Progenitor cell of endocrine pancreas (in vitro differentiated cells): ENCODE measurements at places on chromosomes 4 and X.

DNA sequence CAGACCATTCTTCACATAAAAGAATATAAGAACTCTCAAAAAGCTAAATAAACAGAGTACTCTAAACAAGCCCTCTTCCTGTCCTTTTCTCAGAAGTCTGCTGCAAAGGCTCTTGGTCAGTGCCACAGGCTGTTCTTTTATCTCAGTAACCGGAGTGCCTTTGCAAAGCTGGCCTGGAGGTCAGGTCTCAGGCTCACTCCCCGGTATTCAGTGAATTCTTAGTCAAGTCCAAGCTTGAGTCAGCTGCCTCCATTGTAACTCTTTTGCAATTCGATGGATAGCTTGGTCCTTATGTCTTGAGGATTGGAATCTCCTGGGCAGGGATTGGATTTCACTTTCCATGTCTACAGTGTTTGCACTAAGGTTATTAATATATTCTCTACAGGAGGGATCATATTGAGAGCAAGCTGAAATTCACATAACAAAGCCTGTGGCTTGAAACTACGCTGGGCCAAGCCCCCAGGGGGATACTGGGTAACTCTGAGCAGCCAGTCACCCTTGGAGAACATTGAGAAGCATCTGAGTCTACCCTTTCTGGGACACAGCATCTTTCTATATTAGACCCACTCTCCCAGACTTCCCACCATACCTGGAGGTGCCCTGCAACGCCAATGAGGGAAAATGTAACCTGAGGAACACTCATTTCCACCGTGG is 10.0 kb upstream of the HS6ST2 start:
- DNase-seq = no peak

DNA sequence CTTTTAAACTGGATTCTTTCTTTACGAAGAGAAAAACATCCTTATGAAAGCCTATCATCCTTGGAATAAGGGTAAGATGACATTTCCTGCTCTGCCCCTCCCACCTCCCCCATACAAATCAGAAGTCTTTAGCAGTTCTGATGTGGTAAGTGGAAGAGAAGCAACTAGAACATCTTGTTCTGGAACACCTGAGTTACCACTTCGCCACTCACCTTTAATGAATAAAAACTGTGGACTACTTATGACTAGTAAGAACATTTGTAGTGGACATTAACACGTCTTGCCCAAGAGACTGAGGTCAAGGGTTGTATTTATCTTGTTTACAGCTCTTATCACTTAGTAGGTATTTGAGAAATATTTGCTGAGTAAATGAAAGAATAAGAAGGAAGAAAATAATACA is 4.3 kb downstream of the XKRX start:
- DNase-seq = no peak

DNA sequence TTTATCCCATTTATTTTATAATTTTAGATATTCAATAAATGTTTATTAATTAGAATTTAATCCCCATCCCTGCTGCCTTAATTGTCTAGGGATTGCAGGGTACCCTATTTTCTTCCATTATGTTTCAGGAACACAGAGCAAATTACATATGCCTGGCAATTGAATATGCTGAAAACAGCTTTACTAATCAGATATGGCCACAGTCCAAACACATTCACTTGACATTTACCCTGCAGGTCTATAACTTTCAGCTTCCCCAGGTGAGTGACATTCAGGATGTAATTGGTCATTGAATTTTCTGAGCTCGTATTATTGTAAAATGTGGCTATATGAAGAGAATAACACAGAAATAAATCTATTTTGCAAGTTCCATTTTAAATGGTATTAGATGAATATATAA is 218.7 kb upstream of the NDST4 start:
- no peak for DNase-seq

- DNase-seq = no peak
Measured at GRCh38 chrX:33285550-33285949, 74.2 kb upstream of the DMD start.

DNA sequence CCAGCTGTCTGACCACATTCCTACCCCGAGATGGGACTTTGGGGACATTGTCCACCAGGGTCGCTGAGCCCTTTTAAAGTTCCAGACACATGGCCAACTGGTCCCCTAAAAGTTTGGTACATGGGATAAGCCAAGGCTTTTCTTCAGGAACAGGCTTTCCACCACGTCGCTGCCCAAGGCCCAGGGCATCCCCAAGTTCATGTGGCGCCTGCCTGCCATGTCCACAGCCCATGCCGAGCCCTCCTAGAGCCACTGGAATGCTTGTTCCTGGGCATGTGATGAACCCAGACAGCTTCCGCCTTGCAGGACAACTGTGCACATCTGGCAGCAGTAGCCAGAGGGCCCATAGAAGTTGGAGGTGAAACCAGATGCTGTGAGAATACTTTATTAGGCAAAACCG is 41.3 kb downstream of the FRG1 start:
- DNase-seq = no peak

DNA sequence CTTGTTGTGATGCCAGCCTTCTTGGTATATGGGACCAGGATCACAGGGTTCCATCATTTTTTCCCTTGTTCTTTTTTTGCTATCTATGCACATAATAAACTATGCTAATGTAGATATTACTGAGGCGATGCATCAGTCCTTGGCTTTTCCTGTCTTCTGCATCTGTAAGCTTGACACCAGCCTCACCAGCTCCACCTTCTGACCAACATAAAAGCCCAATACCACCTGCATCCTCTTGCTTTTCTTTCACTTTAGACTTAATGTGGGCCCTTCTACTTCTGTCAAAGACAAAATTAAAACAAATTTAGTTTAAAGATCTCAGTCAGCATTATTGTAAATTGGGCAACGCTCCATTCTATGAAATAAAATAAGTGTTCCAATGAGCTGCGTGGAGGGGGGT is 1718.8 kb upstream of the PCDH10 start:
- DNase-seq = no peak
